ENCODE measurements at places on chromosomes 7 and 10.

DNA sequence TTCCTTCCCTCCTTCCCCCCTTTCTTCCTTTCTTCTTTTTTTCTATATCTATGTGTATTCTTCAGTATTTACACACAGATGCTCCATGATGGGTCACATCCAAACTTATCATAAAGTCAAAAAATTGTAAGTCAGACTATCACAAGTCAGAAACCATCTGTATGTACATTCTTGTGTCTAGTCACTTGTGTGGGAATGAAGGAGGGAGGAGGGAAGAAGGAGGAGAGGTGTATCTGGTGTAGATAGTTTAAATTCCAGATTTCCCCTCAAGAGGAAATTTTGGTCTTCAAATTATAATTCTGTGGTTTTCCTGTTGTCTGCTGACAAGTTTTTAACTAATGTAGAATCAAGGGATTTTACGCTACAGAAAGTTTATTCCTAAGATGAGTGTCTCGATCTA, 287.2 kb downstream of the ETV1 start:
- DNase-seq: no peak

- no peak for DNase-seq
Measured at GRCh38 chr7:75977743-75978142, 16.7 kb downstream of the TMEM120A start.

- no peak for DNase-seq
Measured at GRCh38 chr10:69090685-69091084, 2.8 kb downstream of the SRGN start.

DNA sequence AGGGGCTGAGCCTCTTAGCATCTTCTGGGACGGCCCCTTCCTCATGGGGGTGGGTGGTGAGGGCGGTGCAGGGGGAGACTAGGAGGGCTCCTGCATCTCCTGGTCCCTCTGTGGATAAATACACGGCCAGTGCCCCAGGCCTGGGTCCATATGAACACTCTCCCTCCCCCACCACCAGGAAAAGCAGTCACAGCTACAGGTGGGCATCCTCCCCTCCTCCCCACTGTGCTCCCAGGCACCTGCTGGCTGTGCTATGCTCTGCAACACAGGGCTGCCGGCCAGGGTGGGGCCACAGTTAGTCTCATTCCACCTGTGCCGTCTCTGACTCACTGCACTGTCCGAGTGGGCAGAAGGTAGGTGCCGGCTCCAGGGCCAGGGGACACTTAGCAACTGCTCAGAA, 87.3 kb upstream of the INSIG1 start:
- no peak for DNase-seq

- no peak for DNase-seq
Measured at GRCh38 chr7:112371701-112372100, 78.6 kb upstream of the IFRD1 start.

DNA sequence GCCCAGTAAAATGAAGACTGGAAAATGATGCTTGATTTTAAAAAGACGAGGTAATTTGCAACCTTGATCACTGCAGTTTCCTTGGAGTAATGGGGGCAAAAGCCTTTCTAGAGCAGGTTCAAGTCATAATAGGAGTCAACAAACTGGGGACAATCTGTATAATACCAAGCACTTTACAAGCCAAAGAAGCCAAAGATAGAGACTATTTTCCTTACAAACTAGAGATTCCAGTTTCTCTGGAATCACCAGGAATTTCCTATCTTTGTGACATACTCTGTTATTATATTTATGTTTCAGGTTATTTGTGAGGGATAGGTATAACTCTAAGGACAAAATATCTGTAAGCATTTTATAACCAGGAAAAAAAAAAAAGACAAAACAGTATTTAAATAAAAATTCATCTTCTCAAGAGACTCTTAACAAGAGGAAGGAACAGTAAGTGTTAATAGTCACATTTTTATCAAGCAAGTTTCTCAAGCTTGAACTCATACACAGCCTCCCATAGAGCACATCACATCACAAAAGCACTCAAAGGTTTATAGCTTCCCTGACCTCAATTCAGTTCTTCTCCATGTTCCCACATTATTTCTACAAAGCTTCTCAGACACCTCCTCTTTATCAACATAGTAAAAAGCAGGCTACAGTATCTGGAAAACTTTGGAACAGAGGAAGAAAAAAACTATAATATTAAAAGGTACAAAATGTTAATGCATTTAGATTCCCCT, 18.9 kb downstream of the JMJD1C start:
- no peak for DNase-seq

DNA sequence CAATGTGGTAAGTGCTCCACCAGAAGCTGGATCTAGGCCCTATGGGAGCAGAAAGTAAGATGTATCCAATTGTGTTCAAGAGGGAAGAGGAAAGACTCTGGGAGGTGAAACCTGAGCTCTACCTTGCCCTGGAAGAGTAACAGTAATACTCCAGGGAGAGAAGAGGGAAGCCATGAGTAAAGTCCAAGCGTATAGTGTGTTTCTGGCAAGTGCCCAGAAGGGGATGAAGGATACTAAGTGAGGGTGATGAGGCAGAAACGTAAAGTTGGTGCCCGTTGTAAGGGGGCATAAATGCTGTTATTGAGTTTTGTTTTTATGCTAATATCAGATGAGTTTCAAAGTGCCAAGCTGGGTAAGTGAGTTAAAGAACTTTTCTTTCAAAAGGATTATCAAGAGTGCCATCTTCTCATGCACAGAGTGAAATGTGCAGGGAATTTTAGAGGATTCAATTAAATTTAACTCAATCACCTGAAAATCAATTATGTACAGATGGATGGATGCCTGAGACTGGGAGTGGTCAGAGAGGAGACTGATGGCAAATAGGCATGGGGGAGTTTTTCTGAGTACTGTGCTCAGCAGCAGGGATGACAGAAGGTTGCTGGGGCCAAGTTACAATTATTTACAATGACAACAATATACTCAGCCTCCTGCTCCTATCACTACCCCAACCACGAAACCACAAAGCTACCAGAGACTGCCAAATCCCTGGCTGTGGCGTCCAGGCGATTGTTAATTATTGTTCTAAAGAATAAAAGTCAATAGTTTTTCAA, 123.3 kb upstream of the LAMB4 start:
- no peak for DNase-seq

DNA sequence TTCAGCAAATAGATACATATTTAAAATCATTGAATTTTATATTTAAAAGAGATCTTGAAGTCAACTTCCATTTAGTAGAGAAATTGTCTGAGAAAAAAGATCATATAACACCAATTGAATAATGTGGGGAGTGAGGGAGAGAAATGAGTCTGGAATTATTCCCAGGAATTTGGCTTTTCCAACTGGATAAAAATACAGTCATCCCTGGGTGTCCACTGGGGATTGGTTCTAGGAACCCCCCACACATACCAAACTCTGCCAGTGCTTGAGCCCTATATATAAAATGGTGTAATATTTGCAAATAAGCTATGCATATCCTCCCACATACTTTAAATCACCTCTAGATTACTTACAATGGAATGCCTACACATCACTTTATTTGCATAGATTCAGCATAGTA, 162.8 kb upstream of the SEMA3C start:
- no peak for DNase-seq

GRCh38 chr7:447523-447922, 72.1 kb downstream of the PDGFA start:
- DNase-seq: no peak

DNA sequence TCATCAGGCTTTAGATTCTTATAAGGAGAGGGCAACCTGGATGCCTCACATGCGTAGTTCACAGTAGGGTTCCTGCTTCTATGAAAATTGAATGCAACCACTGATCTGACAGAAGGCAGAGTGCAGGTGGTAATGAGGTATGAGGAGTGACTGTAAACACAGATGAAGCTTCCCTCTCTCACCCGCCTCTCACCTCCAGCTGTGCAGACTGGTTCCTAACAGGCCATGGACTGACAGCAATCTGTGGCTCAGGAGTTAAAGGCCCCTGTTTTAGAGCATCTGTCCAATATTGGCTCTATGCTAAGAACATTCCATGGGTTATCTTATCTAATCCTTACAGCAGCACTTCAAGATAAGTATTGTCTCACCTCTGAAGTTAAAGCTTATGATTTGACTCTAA, 213.5 kb upstream of the NRP1 start:
- no peak for DNase-seq

DNA sequence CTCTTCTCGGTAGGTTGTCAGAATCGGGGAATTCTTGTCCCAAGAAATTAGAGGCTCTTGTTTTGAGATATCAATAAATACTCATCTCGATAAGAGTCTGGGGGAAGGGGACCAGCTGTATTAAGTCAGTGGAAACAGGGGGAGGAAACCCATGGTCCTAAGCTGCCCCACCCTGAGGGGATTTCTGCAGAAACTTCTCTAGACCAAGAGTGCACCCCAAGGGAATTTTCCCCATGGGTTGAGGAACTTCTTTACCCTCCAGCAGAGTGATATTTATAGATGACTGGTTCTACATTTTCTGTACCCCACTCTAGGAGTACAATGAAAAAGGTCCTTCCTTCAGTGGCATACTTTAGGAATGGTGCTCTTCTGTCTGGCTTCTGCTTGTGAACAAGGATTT, 627.2 kb downstream of the KCNMA1 start:
- DNase-seq: no peak

- no peak for DNase-seq
Measured at GRCh38 chr7:127995156-127995880, 35.9 kb downstream of the LRRC4 start.
